ENCODE measurements at places on chromosomes 7 and 10.

- no peak for DNase-seq
These were observed 204.7 kb upstream of the KLF14 start for GRCh38 chr7:130938661-130939060.

GRCh38 chr7:110224643-110225042 lies 866.3 kb upstream of the LRRN3 start:
- no peak for DNase-seq

DNA sequence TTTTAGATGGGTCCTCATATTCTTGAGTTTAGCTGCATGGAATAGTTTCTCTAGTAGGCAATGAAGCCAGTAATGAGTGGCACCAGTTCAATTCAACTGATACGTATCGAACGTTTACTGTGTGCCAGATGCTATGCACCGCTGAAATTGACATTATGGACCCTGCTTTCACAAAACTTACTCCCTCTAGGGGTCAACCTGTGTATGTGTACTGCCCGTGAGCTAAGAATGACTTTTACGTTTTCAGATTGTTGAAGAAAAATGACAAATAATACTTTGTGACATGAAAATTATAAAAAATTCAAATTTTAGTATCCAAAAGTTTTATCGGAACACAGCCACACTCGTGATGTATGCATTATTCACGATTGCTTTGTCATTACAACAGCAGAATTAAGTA lies 95.5 kb downstream of the ZMYND11 start:
- DNase-seq = no peak

DNA sequence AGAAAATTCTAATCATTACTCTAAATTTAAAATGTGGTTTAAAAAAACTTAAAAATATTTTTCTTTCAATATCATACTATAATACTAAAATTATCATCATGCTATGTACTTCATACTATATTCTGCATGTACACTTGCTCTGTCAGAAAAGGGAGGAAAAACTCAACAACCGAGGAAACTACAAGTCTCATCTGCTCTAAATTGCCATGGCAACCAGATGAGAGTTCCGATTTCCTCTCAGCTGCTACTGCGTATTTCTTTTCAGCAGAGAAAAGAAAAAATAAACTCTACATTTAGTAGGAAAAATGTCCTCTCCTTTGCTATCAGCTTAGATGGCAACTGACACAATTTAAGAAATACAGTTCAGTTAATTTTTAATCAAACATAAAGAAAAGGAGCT lies 178.9 kb downstream of the SRPK2 start:
- DNase-seq = no peak

DNA sequence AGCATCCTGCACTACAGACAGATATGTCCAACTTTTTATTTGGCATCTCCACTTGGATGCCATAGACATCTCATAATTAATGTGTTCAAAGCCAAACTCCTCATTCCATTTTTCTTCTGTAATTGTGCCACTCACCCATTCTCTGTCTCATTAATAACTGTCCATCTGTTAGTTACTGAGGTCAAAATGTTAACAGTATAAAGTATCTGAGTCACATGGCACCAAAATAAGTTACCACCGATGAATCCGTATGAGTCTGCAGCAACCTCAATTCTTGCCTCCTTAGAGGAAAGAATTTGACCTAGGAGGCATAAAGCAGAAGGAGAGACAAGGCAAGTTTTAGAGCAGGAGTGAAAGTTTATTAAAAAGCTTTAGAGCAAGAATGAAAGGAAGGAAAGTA lies 16.5 kb upstream of the NT5C3A start:
- DNase-seq = no peak

GRCh38 chr10:89203237-89203636 lies 3.9 kb downstream of the CH25H start:
- no peak for DNase-seq

DNA sequence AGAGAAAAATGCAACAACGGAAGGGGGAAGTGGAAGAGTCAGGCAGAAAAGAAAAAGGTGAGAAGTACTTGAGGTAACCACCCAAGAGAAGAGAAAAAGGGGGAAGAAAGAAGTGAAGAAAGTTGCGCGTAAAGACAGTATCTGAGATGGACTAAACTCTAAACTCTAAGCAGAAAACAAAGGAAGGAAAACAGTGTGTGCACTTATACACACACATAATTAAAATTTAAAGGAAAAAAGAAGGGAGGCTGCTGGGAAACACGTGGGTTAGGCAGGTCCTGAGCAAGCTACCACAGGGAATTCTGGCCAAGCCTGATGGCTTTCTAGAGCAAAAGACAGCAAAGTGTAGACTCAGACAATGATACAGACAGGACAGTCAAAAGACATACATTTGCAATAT lies 78.0 kb downstream of the UBE2H start:
- no peak for DNase-seq

DNA sequence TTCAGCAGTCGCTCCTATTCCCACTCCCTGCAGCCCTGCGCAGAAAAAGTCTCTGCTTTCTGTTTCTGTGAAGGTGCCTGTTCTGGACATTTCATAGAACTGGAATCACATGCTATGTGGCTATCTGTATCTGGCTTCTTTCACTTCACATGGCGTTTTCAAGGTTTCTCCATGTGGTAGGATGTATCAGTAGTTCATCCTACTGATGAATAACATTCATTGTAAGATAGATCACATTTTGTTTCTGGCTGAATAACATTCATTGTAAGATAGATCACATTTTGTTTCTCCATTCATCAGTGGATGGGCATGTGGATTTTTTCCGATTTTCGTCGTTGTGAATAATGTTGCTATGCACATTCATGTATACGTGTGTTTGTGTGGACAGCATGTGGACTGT lies 44.5 kb downstream of the HSPA12A start:
- DNase-seq = no peak

- no peak for DNase-seq
These were observed 6.2 kb upstream of the IFIT2 start for GRCh38 chr10:89295597-89295996.

Measured in activated CD8-positive, alpha-beta memory T cell treated with anti-CD3 and anti-CD28 coated beads for 1 hour (primary cell).